Activated CD8-positive, alpha-beta memory T cell treated with anti-CD3 and anti-CD28 coated beads, Interleukin-2, amount 10 ng/mL, durations not matched to agents 7 days and 5 days (primary cell): ENCODE measurements at places on chromosomes 13 and 19. TPM values are rescaled to one million over a fixed set of nuclear protein-coding genes. Genes with fewer than 3 reads are reported as not detected.

DNA sequence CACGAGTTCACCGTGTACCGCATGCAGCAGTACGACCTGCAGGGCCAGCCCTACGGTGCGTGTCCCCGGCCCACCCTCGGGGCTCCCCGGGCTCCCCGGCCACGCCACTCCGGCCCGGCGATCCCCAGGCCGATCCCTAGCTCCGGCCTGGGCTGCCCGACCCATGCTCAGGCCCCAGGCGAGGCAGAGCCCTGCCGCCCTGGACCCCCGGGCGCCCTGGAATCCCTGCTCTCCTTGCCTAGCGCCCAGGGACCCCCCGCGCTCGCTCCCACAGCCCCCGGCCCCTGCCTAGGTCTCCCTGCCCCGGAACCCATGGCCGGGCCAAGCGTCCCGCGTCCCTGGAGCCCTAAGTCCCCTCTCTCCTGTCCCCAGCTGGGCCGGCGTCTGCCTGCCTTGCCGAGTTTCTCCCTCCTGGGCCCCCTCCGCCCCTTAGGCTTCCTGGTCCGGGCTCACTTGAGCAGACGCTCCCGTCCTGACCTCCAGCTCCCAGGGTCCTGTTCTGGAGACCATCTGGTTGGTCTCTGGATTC is 494 bp downstream of the NCLN start:
- no peak for DNase-seq

DNA sequence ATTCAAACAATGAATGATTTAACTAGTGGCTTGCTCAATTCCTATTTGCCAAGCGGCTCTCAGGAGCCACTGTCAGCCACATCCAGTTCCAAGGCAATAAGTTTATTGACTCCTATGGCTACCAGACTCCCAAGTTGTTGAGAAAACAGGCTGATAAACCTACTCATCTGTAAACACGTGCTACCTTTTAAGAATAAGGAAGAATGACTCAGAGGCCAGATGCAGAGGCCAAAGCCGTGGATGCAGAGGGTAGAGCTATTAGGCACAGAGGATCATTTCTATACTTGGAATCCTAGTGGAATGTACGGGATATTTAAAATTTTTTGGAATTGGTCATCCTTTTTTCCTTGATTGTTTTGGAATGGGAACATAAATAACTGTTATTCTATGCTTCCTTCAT is 1921.1 kb downstream of the OLFM4 start:
- no peak for DNase-seq

DNA sequence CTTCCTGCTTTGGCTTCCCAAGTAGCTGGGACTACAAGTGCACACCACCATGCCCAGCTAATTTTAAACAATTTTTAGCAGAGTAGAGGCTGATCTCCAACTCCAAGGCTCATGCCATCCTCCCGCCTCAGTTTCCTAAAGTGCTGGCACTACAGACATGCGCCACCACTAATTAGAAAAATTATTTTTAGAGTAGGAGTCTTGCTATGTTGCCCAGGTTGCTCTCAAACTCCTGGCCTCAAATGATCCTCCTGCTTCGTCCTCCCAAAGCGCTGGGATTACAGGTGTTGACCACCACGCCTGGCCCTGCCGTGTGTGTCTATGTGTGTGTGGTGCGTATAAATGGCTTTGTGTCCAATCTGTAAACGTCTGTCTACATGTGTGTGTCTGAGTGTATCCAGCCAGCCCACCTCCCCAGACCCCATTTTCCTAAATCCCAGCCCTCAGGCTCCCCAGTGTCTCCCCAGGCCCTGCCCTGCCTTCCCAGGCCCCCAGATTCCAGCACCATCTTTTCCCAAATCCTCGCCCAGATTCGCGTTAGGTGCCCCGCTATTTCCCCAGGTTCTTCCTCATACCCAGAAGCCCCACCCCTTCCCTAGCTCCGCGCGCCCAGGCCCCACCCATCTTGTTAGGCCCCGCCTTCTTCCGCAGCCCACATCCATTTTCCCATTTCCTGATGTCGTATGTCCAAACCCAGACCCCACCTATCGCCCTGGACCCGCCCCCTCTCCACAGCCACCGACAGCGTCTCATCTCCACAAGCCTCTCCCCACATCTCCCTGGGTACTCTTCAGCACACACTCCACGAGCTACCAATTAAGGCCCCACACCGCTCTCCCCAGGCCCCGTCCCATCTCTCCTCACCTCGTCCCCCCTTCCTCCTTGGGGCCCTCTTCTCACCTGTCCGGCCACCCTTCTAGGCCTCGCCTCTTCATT is 24.9 kb downstream of the SLC8A2 start:
- DNase-seq, result peak; percentile 61

GRCh38 chr13:114118511-114119123 is 13.8 kb downstream of the RASA3 start:
- no peak for DNase-seq

DNA sequence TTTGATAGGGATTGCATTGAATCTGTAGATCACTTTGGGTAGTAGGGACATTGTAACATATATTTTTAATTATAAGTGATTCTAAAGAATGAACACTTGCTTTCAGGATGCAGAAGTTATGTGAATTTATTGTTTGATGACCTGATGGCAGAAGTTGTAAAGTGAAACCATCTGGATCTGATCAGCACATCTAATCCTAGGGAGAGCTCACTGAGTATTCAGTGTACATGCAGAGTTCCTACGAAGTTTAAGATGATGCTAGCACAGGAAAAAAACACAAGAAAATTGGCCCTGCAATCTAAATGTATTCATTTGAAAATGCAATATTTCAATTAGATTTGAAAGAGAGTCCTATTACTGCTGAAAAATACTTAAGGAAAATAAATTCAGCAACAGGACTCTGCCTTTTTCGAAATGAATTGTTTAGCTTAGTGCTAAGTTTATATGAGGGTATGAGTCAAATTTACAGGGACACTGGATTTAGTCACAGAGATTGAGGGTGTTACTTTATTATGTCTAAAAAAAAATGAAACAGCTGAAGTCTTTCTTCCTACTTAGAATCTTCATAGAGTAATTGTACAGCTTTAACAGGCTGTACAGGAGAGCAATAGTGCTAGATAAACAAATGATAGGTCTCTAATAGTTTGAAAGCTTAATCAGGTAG is 385.7 kb downstream of the DCT start:
- DNase-seq, result no peak

DNA sequence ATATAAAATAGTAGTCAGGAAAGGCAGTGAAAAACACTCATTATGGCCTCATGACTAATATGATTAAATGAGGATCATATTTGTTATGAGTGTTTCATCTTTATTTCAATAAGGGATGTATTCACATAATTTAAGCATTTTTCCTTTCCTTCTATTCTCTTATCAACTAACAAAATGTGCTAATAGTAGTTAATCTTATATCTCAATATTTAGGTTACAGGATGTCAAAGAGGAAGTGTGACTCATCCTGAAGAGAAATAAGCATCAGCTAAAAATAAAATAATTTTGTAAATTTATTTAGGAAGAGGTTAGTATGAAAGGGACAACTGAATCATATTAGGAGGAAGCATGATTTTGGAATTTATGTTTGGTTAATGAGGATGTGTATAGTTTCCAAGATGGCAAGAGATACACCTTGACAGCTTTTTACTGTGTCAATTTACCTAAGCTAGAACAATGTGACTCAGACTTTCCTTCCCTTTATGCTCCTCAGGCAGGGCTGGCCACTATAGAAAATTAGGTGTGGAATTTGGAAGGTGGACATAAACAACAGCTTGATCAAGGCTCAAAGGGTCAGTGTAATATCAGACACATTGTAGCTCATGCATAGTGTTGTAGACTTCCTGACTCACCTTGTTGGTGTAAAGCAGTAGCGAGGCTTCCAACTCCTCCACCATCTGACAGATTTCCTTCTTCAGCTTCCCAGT is 172.7 kb downstream of the SLITRK1 start:
- no peak for DNase-seq

DNA sequence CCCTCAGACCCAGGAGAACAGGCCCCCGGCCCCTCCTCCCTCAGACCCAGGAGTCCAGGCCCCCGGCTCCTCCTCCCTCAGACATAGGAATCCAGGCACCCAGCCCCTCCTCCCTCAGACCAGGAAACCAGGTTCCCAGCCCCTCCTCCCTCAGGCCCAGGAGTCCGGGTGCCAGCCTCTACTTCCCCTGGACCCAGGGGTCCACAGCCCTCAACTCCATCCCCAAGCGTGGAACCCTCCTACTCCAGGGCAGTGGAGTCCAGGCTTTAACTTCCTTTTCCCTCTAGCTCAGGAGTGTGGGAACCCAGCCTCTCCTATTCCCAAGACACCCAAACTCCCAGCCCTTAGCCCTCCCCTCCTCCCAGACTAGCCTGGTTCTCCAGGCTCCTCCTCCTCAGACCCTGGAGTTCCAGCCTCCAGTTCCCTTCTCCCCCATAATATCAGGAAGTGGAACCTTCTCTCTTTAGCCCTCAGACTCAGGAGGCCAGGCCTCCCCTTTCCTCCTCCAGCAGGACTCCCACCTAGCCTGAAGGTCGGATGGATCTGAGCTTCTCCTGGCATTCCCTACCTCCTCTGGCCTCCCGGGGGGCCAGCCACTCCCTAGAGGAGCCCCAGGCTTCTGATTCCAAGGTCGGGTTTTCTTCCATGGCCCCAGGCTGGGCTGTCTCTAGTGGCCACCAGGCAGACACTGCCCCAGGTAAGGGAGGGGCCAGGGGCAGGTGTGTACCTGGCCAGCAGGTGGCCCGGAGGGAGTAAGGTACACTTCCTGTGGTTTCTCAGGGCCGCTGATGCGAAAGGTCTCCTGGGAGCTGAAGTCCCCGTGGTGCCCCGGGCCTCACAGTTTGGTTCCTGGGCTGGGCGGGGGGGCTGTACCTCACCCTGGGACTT is at the start of gene TMC4:
Gene TMC4, minus strand, starts transcription at position 690 of the 888 bp plus-strand sequence. Its CDS starts 43 bp downstream, at position 647.
- DNase-seq, result no peak

GRCh38 chr13:102869948-102870676 is 24.3 kb downstream of the ERCC5 start:
- DNase-seq, result no peak

DNA sequence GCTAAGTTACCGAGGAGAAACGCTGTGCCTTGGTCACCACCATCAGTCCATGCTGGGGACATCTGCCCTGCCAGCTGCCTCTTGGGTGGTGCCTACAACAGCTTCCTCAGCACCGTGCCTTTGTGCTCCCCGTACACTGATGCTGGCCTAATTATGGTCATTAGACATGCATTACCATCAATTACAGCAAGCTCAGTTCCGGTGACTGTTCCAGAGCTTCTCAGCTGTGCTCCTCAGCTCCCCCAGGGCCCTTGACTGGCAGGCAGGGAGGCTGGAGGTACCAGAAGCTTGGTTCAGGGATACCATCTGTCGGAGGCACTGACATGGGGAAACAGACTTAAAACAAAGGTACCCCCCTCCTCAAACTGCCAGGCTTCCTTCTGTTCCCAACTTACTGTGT is 40.2 kb downstream of the CILP2 start:
- no peak for DNase-seq

- no peak for DNase-seq
Measured at GRCh38 chr19:55220525-55220924, 8.0 kb downstream of the TMEM86B start.

DNA sequence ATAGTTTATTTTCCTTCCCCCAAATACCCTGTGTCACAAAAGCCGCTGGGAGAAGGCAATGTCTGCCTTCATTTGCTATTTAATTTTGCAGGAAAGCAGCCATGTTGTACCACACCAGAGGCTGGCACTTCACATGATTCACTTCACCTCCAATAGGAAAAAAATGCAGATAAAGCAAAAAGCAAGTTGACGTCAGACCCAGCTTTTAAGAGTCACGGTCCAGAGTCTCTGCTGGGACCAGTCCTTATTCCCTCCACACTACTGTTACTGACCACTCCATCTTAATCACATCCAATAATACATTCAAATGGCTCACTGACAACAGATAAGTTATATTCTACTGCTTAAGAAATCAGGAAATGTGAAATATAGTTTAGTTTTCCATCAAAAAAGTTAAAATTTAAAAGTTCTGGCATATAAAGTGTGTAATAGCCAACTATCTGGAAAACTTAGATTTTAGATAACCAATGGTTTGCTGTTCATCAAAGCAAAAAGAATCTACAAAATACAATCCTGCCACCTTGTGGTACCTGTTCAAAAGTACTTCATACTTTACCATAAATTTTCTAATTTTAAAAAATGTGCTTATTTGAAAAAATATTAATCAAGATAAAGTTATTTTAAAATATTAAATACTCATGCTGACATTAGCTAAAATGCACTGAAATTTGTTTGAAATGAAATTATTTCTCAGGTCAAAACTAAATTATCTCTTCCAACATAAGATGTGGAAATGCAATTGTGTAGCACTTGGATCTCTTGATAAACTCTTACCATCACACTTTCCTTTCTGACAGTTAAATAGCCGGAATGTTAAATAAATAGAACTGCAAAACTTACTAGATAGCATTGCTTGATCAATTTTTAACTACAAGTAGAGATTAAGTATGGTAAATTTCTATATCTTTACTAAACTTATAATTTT is 97.3 kb downstream of the SERP2 start:
- DNase-seq, result no peak

GRCh38 chr13:99014522-99014921 is 36.7 kb upstream of the DOCK9 start:
- DNase-seq, result no peak

DNA sequence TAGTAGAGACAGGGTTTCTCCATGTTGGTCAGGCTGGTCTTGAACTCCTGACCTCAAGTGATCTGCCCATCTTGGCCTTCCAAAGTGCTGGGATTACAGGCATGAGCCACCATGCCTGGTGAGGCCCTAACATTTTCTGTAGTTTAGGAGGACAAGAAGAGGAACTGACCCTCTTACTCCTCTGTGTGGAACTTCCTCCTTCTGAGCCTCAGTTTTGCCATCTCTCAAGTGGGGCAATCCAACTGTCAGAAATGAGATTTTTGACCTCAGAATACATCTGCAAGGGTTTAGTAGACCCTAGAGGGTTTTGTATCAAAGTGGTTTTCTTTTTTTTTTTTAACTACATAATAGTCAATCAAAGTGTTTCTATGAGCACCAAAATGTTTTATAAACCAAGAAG is 2.4 kb downstream of the DKKL1 start:
- DNase-seq, result no peak

SPACA6 gene
- 2.3 TPM for total RNA-seq

CLEC17A gene
- total RNA-seq, result not detected

SAE1 gene
- total RNA-seq, result 171 TPM

KLK4 gene
- not detected for total RNA-seq

PSG7 gene
- total RNA-seq, result not detected

TYROBP gene
- total RNA-seq, result 0.96 TPM

NLRP4 gene
- not detected for total RNA-seq

ZIC2 gene
- total RNA-seq, result 0.26 TPM

TUBA3C gene
- not detected for total RNA-seq

RGL3 gene
- not detected for total RNA-seq
